NCI-H1694 treated with DMSO at 0.1 percent for 48 hours (cell line): ENCODE measurements at places on chromosomes 3 and 15.

DNA sequence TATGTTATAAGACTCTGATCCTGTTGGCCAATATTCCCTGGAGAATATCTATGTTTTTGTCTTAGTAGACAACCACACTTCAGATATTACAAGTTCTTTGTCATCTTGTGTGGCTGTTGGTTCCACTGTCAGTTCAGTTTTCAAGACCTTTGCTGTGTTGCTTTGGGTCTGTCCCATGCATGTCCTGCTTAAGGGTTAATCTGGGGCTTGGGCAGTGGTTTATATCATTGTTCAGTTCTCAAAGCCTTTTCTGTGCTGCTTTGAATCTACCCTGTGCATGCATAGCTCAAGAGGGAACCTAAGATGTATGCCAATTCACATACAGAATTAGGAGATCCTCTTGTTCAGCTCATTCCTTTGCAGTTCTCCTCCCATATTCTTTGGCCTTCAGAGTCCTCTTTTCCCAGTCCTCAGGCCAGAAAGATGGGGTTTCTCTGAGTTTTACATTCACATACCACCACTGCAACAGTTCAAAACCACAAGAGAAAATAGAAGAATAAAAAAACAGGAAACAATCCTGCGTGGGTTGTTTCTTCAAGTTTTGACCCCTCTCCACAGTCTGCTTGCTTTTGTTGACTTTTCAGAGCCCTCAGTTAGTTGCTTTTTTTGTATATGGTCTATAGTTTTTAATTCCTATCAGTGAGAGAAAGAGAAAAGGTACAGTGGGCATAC lies 21.6 kb downstream of the BUB1B start:
- no peak for DNase-seq

DNA sequence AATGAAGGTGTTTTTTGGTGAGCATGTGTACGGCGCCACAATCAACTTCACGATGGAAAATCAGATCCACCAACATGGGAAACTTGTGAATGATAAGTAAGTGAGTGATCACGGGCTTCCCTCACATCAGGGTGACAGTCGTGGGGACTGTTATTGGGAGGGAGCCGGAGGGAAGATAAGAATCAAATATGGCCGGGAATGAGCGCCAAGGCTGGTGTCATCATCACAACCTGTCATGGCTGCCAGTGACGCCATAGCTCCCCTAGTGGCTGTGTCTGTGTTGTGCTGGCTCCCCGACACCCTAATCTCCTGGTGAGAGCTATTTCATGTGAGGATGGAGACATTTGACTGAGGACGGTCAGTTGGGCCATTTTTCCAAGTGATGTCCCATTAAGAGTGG lies 168.5 kb downstream of the SV2B start:
- DNase-seq = no peak

DNA sequence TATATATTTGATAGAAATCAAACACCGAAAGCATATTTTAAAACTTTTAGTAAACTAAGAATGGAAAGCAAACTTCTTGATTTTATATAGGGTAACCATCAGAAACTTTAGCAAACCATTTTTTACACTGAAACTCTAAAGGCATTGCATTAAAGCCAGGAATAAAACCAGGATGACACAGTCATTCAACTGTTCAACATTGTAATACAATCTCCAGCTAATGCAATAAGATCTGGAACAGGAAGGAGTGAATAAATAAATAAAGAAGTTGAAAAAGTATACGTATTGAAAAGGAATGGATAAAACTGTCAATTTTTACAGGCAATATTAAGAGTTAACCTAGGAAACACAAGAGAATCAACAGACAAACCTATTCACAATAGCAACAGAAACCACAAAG lies 181.9 kb upstream of the TTC14 start:
- no peak for DNase-seq

DNA sequence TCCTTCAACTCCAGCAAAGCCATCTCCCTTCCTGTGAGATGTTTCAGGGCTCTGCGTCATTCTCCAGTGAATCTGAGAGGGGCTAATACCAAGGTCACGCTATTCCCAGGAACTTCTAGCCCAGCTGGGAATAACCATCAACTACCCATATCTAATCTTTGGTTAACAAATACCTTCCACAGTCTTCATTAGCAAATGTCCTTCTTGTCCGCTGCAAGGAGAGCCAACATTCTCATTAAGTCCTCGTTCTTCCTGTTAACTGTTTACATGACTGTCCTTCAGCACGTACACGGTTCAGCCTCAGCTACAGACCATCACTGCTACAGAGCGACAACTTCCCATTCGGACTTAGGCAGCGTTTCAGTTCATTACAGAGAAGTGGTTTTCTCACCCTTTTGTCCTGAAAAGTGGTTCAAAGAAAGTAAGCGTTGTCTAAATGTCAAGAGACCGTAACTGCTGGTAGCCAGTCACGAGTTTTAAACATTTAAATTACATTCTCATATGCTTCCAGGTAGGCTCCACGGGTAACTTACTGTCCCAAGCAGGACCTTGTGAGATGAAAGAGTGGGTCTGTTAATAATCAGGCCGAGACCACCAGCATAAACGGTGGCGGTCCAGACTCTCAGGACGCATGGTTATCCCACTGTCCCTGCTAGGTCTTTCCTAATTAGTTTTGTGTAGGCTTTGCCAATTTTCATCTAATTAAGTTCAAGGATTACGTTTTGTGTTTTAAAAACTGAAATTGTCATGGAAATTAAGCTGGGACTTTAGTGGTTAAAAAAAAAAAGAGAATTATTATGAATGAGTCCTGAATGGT lies 63.8 kb downstream of the CHSY1 start:
- DNase-seq = no peak

- DNase-seq = peak; percentile 81
Measured at GRCh38 chr15:91866971-91867372, 13.5 kb downstream of the SLCO3A1 start.

DNA sequence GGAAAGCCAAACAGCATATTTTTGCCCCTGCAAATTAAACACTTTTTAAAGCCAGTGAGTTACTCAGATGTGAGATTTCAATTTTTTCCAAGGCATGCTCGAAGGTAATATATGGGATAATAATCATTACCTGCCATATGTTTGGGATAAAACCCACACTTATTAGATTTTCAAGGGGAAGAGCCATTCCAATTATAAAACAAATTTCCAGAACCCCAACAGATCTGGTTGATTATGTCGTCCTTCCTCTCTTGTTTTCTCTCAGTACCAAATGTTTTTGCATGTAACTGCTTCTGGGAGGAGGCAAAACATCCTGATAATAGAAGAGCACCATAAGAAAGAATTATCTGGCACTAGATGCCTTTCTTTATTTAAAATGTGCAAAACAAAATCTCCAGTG lies 115.1 kb downstream of the AKAP13 start:
- no peak for DNase-seq

DNA sequence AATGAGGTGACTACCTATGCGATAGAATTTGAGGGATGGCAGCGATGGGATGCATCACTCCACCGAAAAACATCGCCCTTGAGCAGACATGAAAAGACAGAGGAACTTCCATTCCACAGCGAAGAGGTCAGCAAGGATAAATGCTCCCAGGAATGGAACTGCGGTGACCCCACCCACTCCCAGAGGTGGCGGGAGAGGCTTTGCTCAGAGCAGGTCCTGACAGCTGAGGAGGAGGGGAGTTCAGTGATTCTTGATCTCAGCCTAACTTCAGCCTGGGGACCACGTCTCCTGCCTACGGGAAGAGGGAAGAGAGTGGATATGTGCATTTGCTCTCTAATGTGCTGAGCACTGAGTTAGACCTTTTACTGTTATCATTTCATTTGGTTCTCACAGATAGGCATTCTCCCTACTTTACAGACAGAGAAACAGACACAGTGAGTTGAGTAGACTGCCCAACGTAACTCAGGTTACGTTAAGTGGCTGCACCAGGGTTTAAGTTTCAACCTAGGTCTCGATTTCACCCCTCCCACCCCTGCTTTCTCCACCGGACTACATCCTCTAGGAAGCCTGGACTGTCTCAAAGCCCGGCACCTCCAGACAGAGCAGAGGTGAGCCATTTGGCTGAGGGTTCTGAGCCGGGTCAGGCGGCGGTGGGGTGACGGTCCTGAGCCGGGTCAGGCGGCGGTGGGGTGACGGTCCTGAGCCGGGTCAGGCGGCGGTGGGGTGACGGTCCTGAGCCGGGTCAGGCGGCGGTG lies 170.0 kb downstream of the RAB11A start:
- DNase-seq = no peak

GRCh38 chr3:87179642-87180041 lies 47.5 kb upstream of the CHMP2B start:
- DNase-seq = no peak

- no peak for DNase-seq
Measured at GRCh38 chr3:61158667-61159066, 92.6 kb downstream of the FHIT start.

DNA sequence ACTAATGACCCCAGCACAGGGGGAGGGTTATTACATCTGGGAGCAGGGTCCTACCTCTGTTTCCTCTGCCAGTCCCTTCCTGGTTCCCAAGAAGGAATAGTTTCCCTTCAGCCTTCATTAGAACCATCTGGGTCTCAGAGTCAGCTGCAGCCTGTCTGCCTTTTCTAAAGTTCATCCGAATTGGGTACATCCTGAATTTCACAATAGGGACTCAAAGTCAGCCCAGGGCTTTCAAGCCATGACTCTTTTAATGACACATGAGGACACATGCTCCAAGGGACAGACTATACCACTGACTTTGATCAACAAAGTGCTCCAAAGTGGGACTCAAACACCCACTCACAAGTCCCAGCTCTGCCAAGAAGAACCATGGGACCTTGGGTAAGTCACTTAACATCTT lies 12.7 kb upstream of the CRABP1 start:
- no peak for DNase-seq

DNA sequence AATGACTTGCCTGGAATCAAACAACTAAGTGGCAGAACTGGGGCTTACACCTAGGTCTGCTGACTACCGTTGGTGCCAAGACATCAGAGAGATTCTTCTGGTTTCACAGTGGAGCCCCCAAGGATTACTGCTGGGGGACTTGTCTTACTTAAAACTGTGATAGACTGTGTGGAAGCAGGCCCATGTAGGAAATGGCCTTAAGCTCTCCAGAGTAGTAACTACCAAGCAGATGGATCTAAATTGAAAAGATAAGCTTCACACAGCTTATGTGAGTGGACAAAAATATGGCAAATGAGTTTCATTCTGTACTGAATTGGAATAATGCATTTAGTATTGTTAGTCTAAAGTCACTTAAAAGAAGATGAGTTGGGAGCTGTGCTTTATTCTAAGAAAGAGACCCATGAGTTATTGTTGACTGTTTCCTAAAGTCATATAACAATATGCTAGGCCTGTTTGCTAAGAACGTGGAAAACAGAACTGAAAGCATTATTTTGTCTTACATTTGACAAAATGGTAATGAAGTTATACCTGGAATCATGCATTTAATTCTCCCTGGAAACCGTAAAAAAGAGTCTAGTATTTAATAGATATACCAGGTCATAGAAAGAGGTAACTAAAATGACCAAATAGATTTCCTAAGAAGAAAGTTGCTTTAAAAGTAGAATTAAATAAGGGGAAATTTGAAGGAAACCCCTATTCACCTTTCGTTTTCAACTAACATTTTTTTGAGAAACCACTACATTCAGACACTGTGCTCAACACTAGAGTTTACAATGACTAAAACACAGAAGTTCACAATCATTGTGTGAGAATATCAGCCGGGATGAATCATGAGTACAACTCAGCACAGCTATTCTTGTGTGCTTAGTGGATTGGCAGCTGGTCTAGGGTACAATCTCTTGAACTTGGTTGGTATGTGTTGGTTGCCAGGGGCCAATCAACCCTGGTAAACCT lies 13.0 kb upstream of the MAPK6 start:
- DNase-seq = no peak

GRCh38 chr3:18334837-18335601 lies 90.1 kb downstream of the SATB1 start:
- no peak for DNase-seq
